ENCODE measurements at places on chromosomes 7 and 10. TPM values are rescaled to one million over a fixed set of nuclear protein-coding genes. Genes with fewer than 3 reads are reported as not detected.

Gene LGI1
- total RNA-seq: not detected

Gene EN2
- total RNA-seq: not detected

Gene ADRB1
- not detected for total RNA-seq

Gene SPDYE8
- total RNA-seq: not detected

Gene THAP5
- 19.9 TPM for total RNA-seq

Gene NDUFA5
- 30.5 TPM for total RNA-seq

Gene MRPL32
- 61.0 TPM for total RNA-seq

Gene CRTAC1
- total RNA-seq: not detected

Gene MAT1A
- not detected for total RNA-seq

Gene RNF148
- total RNA-seq: 0.32 TPM

Gene IL6
- 291 TPM for total RNA-seq

Gene TUBB8
- not detected for total RNA-seq

Gene COBL
- not detected for total RNA-seq

Gene NPC1L1
- total RNA-seq: 0.18 TPM

Gene OPN4
- total RNA-seq: not detected

Gene ATG9B
- 0.16 TPM for total RNA-seq

Gene FEZF1
- not detected for total RNA-seq

Gene DNA2
- total RNA-seq: 7.1 TPM

Gene CDNF
- total RNA-seq: 0.36 TPM

Gene TTYH3
- total RNA-seq: 48.1 TPM

Gene C10orf143
- not detected for total RNA-seq

Gene CYP17A1
- not detected for total RNA-seq

Gene TMEM176B
- not detected for total RNA-seq

Gene AKR1C1
- 48.6 TPM for total RNA-seq

Gene C10orf105
- total RNA-seq: not detected

Gene STRIP2
- 4.2 TPM for total RNA-seq

Gene UCN3
- not detected for total RNA-seq

Gene ITIH5
- total RNA-seq: not detected

Gene SLC26A5
- not detected for total RNA-seq
